H7 (cell line): ENCODE measurements at places on chromosomes 5 and 9. TPM values are rescaled to one million over a fixed set of nuclear protein-coding genes. Genes with fewer than 3 reads are reported as not detected.

Gene FCN2
- not detected in 2 replicates for total RNA-seq

Gene IL9
- not detected in 2 replicates for total RNA-seq

Gene PCDHB2
- total RNA-seq = 0.69 and 1.9 TPM in 2 replicates

Gene CCNB1
- 328 and 432 TPM in 2 replicates for total RNA-seq

Gene CCL28
- not detected in 2 replicates for total RNA-seq

Gene MEF2C
- 3.4 and 5.5 TPM in 2 replicates for total RNA-seq

Gene HOMER1
- total RNA-seq = 25.3 and 31.9 TPM in 2 replicates

DNA sequence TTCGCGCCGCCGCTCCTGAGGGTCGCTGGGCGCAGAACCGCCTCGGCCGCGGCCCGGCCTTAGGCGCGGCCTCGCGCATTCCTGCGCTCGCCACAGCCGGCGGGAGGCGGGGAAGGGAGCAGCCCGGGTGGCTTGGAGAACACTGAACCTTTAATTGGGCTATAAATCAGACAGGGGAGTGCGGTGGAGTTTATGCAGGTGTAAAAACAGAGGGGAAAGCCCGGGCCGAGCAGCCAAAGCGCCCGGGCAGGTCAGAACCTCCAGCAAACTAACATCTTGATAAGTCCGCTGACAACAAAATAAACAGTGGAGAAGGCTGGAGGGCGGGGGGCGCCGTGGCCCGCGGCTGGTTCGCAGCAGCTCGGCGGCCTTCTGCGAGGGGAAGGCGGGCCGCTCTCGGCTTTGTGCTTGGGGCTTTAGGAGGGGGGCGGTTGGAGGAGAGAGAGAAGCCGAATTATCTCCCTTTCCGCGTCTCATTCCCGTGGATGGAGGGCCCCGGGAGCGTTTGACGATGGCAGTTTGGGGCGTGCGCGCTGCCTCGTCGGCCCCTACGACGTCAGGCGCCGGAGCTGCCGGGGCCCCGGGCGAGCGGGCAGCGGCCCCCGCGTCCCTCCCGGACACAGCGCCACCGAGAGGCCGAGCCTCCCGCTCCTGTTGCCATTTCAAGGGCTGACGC lies 11.3 kb downstream of the FOXD1 start:
- DNase-seq = peak; percentile 93

- no peak for DNase-seq
These were observed 2.8 kb downstream of the GM2A start for GRCh38 chr5:151255621-151256286.

DNA sequence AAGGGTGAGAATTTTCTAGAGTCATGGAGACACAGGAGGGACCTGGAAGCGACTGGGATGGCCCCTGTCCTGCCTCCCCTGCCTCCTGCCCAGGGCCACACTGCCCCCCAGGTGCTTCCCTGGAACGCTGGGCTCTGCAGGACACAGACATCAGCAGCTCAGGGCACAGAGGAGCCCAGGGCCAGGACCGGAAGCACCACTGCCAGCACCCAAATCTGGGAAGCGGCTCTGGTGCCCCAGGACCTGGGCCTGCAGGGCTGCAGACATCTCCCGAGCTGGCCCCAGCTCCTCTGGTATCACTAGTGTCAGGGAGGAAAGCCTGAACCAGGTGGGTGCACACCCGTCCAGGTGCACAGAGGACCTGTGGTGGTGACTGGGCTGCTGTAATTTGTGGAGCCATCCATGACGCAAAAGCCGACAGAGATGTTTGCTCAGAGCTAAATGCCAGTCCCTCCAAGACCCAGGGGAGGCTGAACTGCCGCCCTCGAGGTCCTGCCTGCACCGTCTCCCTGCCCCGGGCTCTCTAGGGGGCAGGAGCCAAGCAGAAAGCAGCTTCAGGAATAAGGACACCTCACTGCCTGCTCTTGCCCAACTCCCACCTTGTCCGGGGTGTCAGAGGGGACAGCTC lies 46.0 kb upstream of the SIMC1 start:
- DNase-seq = peak; percentile 31

DNA sequence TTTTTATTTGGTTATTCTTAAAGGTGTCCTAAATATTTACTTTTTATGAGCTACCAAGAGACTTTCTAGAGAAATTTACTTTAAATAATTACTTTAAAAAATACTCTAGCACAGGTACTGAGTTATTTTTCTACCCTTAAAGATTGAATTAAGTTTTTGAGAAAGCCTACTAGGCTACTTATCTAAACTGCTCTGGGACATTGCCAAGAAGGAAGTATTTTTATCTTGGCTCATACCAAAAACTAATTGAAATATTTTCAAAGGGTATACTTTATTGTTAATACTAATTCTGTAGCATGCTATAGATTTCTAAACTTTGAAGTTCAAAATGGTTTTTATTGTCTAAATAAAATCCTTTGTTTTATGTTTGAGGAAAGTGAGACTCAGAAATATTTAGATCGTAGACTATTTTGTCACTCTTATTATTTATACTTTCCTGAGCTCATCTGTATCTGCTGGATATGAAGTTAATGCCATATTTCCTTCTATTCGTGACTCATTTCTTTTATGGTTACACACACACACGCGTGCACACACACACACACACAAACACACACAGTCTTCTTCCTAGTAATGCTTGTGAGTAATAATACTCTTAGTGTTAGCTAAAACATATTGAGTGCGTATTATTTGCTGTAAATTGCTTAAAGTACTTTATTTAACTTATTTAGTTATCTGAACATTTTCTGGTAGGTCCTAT lies 89.5 kb downstream of the MAN2A1 start:
- no peak for DNase-seq

GRCh38 chr5:52893105-52893504 lies 96.0 kb upstream of the ITGA2 start:
- no peak for DNase-seq

DNA sequence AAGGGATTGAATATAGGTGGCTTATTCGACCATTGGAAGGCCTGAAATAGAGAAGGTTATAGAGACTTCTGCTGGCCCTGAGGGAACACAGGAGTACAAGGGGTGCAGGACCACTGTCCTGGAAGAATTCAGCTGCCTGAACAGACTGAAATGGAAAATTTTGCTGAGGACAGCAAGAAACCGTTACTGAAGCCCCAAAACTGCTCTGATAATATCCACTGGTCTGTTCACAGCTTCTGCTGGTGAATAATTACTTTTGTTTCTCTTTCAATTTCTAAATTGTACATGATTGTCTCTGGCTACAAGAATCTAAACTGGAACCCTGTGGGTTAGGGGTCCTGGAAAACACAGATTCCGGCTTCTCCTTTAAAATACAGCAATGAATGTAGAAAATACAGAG lies 218.5 kb upstream of the CDH12 start:
- no peak for DNase-seq

- peak; percentile 65 for DNase-seq
These were observed 29.4 kb downstream of the ARHGEF37 start for GRCh38 chr5:149610589-149611255.

GRCh38 chr5:13866792-13867191 lies 77.7 kb downstream of the DNAH5 start:
- DNase-seq = peak; percentile 14

DNA sequence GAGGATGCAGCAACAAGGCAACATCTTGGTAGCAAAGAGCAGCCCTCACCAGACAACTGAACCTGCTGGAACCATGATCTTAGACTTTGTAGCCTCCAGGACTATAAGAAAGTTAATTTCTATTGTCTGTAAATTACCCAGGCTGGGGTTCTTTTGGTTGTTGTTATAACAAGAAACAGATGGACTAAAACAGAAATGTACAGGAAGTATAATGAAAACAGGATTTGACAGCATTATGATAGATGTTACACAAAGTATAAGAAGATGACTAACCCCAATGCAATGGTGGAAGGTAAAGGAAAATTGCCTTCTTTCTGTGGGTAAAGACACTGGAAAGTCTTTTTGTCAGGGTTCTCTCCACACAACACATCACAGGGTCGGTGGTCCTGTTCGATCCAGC lies 204.2 kb downstream of the SGCD start:
- DNase-seq = no peak

DNA sequence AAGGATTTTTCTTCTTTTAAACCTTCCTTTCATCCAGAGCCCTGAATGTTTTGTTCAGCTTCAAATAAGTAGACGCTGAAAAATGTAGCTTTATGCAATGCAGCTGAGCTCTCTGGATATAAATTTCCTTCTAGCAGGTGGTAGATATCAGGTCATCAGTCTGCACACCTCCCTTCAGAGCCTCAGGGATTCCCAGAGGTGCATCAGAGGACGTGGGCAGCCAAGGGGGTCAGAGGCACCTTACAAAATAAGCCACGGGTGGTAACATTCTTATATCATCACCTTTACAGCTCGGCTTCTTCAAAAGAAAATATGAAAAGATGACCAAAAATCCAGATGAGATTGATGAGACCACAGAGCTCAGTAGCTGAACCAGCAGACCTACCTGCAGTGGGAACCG lies 19.3 kb downstream of the MOCS2 start:
- no peak for DNase-seq

- no peak for DNase-seq
These were observed 8.9 kb upstream of the GARNL3 start for GRCh38 chr9:127255692-127256091.

DNA sequence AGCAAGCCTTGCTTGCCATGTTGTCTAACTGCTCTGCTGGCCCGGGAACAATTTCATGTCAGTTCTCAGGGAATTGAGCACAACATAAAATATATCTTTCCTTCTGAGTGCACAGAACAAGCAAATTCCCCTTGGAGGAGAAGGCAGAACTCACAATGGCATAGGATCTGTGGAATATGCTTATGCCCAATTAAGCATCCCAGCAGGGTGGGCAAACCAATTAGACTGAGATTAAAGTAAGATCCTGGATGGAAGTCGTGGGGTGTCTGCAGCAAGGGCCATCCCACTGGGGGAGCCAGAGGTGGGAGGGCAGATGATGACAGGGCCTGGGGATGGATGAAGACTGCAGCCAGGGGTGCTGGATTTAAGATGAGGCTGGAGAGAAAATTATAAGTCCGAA lies 114.1 kb downstream of the BRINP1 start:
- no peak for DNase-seq

DNA sequence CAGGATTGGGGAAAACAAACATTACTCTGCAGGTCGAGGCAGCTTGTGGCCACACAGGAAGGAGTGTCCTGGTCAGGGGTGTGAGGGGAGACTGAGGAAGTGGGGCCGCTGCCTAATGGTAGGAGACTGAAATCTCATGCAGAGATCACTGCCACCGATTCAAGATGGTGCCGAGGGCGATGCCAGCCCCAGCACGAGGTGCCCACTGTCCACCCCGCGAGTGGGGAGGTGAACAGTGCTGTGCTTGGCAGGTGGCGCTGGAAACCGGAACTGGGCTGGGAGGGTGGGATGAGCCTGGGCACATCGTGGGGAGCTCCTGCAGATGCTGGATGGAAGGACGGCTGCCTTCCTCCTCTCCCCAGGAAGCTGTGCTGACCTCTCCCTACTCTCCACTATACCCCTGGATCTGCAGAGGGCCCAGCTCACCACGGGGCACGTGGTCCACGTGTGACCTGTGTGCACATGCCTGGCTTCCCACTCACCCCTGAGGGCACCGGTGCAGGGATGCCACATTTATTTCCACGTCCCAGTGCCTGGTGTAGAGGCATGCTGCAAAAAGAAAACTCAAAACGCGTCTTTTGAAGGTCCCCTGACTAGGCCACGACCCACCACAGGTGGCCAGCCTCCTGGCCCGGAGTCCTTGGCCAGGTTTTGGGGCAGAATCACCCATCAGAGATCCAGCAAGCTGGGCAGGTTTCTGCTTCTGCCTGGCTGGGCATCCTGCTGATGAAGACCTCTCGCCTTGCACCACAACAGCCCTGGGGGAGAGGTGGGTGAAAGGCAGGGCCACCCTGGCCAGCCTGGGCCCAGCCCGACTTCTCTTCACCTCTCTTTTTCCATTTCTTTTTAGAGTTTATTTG lies 71.7 kb upstream of the FCN1 start:
- DNase-seq = no peak

DNA sequence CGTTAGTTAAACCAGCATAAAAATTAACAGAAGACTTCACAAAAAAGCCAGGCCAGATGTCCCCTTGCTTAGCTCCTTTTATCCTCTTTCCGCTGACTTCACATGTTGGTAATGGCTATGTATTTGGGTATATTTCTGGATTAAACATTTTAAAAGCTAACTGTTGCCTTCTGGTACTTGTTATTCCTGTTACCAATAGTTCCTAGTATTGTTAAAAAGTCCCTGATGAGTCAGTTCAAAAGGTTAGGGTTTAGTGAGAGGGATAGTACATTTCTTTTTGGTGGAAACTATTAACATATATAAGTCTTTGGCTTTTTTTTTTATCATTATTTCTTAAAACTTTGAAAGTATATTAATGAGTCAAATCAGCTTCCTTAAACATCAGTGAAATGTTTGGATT lies 103.2 kb upstream of the ELL2 start:
- no peak for DNase-seq

GRCh38 chr9:88056876-88057275 lies 81.4 kb downstream of the SPATA31C2 start:
- no peak for DNase-seq

DNA sequence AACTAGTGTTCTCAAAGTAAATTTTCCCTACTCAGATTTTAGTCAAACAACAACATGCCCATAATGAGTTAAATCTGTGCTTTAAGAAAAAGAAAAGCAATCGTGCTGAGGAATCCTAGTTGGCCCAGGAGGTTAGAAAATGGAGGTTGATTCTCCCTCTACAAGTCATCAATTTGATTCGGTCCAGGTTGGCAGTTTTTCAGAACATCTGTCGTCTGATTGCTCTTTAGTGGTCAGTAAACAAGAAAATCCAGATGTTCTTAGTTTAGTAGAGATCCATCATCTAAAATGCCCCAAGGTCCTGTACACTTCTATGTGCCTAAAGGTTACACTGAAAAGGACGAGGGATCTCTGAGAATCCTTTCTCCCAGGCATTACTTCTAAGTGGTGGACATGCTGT lies 659.2 kb downstream of the MTRR start:
- no peak for DNase-seq

- DNase-seq = no peak
These were observed 2.9 kb upstream of the INSL6 start for GRCh38 chr9:5188060-5188984.

GRCh38 chr5:151144275-151144674 lies 13.3 kb downstream of the ANXA6 start:
- no peak for DNase-seq
